ENCODE measurements at places on chromosomes 7 and 10.

DNA sequence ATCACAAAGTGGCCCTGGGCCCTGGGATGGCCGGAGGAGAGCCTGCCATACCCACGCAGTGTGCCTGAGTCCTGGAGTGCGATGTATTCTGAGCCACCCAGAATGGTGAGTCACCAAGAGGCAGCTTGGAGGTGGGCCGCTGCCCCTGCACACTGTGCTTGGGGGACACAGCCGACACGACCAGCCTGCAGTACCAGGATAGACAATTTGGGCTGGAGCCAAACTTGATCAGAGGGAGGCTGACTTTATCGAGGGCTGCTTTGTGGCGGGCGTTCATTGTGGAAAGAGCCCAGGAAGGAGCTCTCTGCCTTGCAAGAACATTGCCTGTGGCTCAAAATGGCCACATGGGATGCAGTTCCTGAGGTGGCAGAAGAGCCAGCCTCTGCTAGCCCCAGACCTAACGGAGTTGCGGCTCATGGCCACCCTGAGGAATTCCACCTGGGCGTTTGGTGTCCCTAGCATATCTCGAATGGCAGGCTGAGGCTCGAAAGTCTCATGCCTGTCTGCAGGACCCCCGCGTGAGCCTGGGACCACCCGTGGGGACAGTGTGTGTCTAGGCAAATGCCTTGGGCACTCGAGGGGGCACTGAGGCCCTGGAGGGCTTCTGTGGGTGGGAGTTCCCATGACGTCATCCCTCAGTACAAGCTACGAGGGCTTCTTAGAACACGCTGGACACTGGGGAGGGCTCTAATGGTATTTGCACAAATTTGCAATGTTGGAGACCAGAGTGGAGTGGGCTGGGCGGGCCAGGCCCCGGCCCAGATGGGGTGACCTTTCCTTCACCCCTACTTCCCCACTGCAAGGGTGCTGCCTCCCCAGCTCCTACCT, 79.7 kb downstream of the LHPP start:
- H3K4me3 ChIP-seq, result no peak overlapping the region
- no peak overlapping the region for H3K27ac ChIP-seq
- DNase-seq, result no peak
- H3K27me3 ChIP-seq, result no peaks in the 10 kb centered on the region

DNA sequence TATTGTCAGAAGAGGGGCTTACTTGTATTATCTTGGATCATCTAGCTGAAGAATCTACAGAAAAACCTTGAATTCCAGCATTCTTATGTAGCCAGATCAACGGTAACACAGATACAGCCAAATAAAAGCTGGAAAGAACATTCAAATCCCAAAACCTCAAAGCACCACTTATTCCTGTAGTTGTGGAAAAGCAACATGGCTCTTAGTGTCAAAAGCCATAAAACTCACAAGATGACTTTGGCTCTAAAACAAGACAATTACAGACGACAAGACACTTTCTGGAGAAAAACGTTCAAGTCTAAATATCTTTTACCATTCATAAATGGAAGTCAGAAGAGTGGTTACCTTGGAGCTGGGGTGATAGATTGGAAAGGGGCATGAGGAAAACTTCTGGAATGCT, 173.0 kb downstream of the HERPUD2 start:
- no peaks in the 10 kb centered on the region for H3K36me3 ChIP-seq
- H3K27me3 ChIP-seq, result no peaks in the 10 kb centered on the region
- no peaks in the 10 kb centered on the region for H3K4me1 ChIP-seq
- H3K4me3 ChIP-seq, result no peak overlapping the region

DNA sequence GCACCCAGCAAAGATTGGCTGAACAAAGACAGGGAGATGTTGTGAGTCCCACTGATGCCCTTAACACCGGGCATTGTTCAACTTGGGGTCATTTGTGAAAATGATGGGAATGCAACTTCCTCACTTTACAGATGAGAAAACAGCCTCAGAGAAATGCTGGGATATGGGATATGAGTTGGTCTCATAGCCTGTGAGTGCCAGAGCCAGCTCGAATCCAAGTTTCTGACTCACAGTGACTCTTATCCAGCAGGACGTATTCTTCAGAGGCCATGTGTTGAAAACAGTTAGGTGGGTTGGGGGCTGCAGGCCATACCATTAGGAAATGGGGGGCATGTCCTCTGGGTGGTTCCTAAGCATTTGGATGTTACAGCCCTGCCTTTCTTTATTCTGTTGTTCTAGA, 45.2 kb downstream of the KIAA1217 start:
- no peak overlapping the region for H3K4me3 ChIP-seq
- H3K27me3 ChIP-seq, result no peaks in the 10 kb centered on the region
- no peaks in the 10 kb centered on the region for H3K36me3 ChIP-seq
- no peak overlapping the region for H3K27ac ChIP-seq

- no peak overlapping the region for H3K27ac ChIP-seq
- H3K27me3 ChIP-seq, result no peaks in the 10 kb centered on the region
- no peak overlapping the region for H3K4me3 ChIP-seq
- DNase-seq, result no peak
Measured at GRCh38 chr10:63901228-63901627, 380.0 kb downstream of the REEP3 start.
